ENCODE measurements at places on chromosomes 12 and 14.

DNA sequence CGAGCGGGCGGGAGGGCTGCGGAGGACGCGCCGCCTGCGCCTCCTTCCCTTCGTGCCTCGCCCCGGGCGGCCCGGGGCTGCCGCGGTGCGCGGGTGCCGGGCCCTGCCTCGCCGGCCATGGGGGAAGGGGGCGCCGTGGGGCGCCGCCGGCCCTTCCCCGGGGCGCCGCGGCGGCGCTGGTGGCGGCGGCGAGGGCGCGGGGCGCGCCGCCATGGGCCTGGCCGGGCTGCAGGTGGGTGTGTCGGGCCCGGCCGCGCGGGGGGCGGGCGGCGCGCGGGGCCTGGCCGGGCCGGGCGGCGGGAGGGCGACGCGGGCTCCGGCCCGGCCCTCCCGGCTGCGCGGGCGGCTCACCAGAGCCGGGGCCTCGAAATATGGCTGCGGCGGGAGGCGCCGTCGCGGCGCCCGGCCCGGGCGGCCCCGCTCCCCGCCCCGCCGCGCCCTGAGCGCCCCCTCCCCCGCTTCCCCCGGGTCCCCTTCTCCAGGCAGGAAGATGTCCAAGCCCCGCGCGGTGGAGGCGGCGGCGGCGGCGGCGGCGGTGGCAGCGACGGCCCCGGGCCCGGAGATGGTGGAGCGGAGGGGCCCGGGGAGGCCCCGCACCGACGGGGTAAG lies 5.1 kb downstream of the KMT5A start:
- DNase-seq = no peak

DNA sequence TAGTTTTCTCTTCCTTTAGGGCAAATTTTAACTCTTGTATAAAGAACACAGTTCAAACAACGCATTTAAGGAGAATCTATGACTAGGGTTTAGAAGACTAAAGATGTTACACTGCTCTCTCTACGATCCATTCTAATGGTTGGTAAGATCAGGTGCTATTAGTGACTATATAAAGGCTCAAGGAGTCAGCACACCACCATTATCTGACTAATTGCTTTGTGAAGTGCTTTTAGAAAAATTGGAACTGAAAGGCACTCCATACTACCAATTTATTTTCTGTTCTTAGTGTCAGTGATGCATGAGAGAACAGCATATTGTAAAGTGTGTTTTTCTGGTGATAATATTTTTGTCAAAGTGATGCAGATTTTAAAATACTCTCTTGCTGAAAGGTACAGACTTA lies 136.8 kb downstream of the SYT1 start:
- no peak for DNase-seq

DNA sequence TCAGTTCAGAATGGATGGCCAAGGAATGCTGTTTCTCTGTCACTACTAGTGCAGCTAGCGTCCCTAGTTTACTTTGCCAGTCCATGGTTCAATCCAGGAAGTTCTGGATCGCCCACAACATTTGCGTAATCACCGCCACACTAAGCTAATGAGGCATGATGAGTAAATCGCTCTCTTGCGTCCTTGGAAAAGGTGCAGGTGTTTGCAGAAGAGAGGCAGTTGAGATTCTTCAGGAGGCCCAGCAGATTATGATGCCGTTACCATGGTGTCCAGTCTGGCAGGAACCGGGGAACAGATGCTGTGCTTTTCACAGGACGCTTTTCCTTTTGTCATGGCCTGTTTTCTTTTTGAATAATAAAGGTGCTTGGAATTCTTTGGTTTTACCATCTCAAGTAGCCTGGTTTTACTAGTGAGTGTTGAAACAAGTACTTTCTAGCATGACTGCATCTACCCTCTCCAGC lies 9.0 kb downstream of the TPH2 start:
- peak; percentile 1 for DNase-seq

- no peak for DNase-seq
These were observed 26.8 kb upstream of the MAP1LC3B2 start for GRCh38 chr12:116532428-116532827.

DNA sequence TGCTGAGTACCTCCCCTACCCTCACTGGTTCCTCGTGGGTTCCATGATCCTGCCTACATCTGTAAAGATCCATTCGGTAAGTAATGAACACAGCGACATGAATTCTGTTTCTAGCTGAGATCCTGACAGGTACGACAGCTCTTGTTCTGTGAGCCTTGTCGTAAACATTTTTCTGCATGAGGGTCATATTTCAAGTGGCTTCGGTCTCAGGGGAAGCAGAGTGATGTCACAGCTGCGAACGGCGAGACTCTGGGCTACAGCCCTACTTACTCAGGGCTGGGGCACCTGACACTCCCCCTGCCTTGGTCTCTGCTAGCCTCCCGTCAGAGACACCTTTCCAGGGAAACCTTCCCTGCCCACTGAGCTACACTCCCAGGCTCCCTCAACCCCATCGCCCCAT lies 85.8 kb downstream of the RBM19 start:
- DNase-seq = no peak

DNA sequence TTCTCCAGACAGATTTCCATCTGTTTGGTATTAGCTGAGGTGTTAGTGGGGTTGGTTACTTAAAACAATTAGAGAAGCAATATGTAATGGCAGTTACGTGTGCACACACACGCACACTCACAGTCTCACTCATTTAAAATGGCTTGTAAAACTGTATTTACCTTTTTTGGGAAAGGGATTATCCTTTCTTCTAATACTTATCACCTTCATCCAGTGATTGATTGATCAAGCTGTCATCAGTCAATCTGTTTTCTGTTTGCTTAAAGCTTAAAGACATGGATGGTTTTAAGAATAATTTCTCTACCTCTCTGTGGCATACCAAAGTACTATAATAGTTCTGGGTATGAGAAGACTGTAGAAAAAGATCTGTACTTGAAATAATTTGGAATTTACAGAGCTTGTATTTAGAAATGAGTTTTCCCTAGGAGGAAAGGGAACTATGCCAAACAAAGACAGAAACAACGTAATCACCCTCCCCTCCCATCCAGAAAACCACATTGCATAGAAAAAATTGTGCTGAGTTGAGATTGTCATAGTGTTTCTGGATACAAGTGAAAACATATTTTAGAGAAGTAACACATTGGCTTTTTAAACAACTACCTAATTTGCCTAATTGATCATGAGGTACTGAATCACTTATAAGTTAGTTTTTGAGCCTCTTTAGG lies 455.8 kb downstream of the PCNX1 start:
- peak; percentile 87 for DNase-seq

GRCh38 chr12:76634133-76634532 lies 74.6 kb upstream of the OSBPL8 start:
- no peak for DNase-seq

- no peak for DNase-seq
These were observed 23.8 kb upstream of the MBIP start for GRCh38 chr14:36344211-36344610.

DNA sequence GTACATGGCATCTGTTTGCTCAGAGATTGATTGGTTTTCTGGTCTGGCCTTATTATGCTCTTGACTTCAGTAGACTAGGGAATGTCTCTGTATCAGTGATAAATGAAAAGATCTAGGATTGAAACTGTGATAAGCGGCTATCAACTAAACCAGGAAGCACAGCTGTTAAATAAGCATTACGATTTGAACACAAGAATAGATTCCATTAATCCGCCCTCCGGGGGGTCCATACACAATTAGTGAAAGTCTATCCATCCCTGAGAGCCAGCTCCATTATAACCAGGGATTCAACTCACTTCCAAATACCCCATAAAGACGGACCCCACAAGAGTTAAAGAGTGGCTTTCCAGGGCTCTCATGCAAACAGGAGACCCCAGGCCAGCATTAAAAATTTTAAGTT lies 279.0 kb downstream of the GRIN2B start:
- no peak for DNase-seq

GRCh38 chr12:88922816-88923215 lies 342.5 kb upstream of the KITLG start:
- no peak for DNase-seq

DNA sequence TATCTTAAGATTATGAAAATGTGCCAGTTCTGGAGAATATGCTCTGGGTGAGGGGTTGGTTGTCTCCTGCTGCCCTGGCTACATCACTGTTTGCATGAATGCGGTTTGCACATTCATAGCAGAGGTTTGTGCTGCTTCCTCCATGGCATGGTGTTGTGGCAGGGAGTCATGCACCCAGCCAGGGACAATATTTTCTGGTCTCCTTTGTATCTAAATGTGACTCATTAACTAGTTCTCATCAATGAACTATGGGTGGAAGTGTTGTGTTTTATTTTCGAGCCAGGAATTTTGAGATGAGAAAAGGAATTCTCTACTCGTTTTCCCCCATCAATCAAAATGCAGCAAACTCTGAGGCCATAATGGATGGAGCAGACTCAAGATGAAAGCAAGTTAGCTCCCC lies 527.3 kb downstream of the SNAPC1 start:
- DNase-seq = no peak

DNA sequence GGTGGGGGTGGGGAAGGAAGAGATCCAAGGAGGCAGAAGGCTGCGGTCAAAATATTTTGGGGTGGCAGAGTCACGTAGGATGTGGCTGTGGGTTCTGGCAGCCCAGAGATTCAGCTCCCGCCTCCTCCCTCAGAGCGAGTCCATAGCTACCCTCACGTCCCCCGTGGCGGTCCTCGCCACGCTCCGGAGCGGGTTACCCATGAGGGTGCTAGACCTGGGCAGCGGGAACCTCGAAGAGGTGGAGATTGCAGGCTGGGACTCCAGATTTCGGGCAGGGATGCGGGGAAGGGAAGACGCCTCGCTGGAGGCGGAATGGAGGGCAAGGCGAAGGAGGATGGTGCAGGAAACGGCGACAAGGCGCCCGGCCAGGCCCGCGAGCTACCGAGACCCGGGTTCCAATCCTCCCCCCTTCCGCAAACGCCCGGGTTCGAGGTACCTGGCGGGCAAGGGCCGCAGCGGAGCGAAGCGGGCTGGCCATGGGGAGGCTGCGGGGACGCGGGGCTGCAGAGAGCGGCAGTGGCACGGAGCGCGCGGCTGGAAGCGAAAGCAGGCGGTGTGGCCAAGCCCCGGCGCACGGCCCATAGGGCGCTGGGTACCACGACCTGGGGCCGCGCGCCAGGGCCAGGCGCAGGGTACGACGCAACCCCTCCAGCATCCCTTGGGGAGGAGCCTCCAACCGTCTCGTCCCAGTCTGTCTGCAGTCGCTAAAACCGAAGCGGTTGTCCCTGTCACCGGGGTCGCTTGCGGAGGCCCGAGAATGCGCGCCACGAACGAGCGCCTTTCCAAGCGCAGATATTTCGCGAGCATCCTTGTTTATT lies 46.2 kb downstream of the BCAT1 start:
- peak; percentile 60 for DNase-seq

DNA sequence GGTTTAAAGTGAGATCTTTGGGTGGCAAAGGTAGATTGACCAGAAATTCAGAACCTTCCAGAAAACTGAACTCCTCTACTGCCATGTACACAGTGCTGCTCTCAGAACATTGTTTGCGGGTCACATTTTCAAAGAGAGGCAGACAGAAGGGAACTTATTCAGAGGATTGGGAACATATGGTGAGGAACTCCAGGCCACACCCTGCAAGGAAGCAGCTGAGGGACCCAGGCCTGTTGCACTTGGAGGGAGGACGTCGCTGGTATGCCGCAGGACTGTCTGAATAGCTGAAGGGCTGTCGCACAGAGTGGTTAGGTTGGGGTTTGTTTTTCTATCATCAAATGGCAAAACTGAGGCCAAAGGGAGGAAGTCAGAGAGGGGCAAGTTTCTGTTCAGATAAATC lies 441.1 kb downstream of the DPF3 start:
- DNase-seq = no peak

- DNase-seq = no peak
These were observed 41.7 kb downstream of the SMIM41 start for GRCh38 chr12:52120951-52121823.

GRCh38 chr14:95614349-95614748 lies 71.9 kb upstream of the TCL1B start:
- DNase-seq = peak; percentile 11

GRCh38 chr14:72751276-72752033 lies 142.4 kb downstream of the DPF3 start:
- no peak for DNase-seq

DNA sequence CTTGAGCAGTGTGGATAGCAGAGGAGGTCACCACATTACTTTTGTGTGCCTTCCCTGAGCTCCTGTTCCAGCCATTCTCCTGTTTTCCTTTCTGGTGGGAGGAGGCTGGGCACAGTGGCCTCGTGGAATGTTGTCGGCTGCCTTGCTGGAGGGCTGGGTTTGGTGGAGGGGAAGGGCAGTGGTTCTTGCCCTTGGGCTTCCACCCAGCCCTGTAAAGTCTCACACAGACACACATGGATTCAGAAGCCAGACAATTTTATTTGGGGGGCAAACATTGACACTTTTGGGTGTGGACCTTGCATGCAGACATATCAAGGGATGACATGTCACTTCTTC lies 866 bp downstream of the NPFF start:
- DNase-seq = no peak

- peak; percentile 80 for DNase-seq
These were observed 34.6 kb downstream of the FMNL3 start for GRCh38 chr12:49672301-49673217.

DNA sequence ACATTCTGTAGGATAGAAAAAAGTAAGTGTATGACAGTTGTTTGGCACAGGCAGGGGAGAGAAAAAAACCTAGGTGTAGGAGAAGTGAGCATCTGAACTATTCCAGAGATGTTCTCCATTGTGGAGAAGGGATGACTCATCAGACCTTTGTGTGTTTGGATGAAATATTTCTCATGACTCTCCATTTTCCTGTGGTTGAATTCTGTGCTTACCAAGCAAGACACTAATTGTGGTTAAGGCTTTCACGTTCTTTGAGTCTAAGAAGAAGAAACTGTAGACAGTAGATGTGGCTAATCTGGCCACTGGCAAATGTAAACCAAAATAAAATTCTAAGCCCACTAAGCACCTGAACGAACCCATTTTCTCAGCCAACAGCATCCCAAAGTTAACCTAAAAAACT lies 107.9 kb upstream of the GZMB start:
- no peak for DNase-seq

DNA sequence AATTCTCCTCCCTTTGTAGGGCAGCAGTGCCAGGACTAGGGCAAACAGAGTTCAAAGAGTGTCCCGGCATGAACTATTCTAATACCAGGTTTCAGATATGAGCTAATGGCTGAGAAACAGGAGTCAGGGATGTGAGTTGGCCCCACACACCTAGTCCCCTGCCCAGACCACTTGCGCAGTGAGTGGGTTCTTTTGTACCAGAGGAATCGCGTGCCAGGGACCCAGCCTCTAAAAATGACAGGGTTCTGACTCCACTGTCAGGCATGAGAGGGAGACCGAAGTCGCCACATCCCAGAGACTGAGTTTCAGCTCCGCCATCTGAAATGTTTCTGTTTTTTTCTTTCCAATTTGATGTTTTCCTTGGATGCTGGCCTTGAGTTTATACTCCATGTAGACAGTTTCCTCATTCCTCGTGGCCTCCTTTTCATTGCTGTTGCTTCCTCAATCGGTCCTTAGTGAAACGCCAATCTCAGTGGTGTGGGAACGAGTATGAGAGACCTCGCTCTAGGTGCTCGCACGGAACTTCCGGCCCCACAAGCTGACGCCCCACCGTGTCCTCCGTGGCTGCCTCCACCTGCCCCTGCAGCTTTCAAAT lies 31.5 kb downstream of the FBXL14 start:
- DNase-seq = no peak

DNA sequence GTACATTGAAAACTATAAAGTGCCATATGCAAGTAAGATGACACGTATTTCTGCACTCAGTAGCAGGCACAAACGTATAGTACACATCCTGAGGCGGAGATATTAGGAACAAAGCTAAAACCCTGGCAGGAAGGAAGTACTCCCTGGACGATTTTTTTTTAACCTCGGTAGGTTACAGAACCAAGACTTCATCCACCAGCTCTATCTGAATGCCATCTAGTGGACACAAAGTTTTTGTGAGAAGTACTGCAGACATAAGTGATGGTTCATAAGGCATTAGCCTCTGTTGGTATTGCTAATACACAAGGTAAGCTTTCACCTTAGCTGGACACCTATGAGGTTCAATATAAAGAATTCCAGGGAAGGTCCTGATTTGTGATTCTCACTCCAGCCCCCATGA lies 83.0 kb upstream of the CCDC196 start:
- DNase-seq = peak; percentile 1

Data from suppressor macrophage treated with lipopolysaccharide for 4 hours (primary cell).